ENCODE measurements at places on chromosomes 1 and 21. TPM values are rescaled to one million over a fixed set of nuclear protein-coding genes. Genes with fewer than 3 reads are reported as not detected.

GRCh38 chr1:89523572-89524368, 859 bp upstream of the LRRC8B start:
- DNase-seq, result peak; percentile 49

GRCh38 chr1:8457760-8458381, 140.0 kb downstream of the SLC45A1 start:
- no peak for DNase-seq

DNA sequence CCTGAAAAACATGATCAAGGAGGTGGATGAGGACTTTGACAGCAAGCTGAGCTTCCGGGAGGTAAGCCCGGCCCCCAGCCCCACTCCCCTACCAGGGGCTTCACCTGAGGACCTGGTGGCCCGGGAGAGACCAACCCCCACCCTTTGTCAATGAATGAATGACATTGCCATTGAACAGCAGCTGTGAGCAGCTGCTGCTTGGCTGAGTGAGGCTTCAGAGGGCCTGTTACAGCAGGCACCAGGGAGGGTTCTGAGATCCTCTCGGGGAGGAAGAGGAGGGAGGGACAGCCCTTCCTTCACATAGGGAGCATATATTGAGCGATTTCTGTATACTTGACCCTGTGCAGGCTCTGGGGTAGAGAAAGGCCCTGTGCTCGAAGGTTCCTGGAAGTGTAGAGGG, 12.3 kb upstream of the CTRC start:
- peak; percentile 51 for DNase-seq

DNA sequence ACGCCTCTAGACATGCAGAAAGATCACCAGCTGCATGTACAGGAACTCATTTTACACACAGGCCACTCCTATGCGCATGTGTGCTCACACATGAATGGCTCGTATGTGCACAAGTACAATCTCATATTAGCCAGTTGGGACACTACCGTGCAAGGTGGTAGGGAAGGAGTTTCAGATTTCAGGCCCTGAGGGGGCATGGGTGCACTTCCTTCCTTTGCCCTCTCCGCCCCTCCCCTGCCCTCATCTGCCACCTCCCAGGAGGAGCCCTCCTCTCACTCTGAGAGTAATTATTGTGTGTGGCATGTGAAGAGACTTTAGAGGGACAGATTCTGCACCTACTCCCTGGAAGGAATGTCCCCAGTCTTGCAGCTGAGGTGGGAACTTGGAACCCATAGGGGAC, 14.8 kb downstream of the EDN2 start:
- DNase-seq, result no peak

- no peak for DNase-seq
Measured at GRCh38 chr1:203084588-203085527, 954 bp downstream of the MYOG start.

DNA sequence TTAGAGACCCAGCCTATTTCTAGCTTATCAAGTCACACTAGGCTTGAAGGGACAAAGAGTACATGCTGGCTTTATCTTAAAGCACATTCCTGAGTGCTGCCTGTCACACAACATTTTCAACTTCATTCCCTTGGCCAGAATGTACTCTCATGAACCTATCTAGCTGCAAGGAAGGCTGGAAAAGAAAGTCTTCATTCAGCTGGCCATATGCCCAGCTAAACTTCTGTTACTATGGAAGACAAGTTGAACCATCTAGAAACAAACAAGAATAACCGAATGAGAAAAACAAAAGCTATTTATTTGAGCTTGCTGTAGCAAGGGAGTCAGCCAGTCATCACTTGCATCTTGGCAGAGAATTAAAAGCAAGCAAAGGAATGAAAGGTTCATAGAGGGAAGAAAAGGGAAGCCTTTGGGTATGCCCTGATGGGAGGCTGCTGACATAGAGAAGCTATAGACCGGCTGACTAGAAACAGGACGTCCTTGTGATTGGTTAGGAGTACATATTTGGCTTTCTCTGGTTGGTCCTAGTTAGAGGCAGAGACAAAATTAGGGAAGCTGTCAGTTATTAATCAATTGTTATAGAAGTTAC, 108.4 kb downstream of the NEK7 start:
- DNase-seq, result peak; percentile 11

- DNase-seq, result no peak
Measured at GRCh38 chr1:44628962-44629756, 45.1 kb downstream of the TMEM53 start.

Gene ABCB10
- polyA plus RNA-seq, result 13.9 TPM

Gene C1orf105
- polyA plus RNA-seq, result 139 TPM

All from muscle of leg (tissue), 16 donors.